Activated CD8-positive, alpha-beta memory T cell treated with anti-CD3 and anti-CD28 coated beads for 4 hours (primary cell): ENCODE measurements at places on chromosomes 6 and 20.

DNA sequence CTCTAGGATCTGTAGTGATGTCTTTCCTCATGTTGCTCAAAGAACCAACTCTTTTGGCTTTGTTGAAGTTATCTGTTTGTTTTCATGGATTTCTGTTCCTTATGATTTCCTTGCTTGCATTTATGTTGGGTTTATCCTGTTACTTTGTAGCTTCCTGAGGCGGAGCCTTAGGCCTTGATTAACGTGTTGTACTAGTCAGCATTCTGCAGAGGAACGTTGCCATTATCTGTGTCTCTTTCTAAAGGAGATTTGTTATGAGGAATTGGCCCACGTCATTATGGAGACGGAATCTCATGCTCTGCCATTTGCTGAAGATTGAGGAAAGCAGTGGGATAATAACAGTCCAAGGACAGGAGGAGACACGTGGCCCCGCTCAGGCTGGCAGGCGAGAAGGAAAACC, 29.9 kb downstream of the UCKL1 start:
- DNase-seq, result no peak

- no peak for DNase-seq
Measured at GRCh38 chr20:57394121-57395082, 3.2 kb downstream of the RBM38 start.

- DNase-seq, result no peak
Measured at GRCh38 chr20:18973529-18974173, 160.1 kb downstream of the SCP2D1 start.

- no peak for DNase-seq
Measured at GRCh38 chr6:6620766-6621425, 32.4 kb downstream of the LY86 start.

DNA sequence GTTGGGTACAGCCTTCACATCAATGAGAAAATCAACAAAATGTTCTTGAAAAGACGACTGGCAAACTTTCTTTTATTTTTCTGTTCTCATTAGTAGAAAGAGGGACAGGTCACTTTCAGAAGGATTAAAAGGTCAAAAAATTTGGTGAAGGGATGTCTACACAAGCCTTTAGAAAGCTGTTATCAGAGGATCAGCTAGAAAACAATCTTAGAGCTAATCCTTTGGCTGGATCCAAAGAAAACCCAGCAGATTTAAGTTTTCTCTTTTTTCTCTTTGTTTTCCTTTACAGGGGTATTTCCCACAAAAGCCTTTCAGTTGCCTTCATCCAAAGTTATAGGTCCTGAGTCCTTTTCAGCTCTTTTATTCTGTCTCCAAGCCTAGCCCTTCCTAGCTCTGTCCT, 57.3 kb upstream of the EDN1 start:
- no peak for DNase-seq

GRCh38 chr6:34181908-34182307, 36.0 kb upstream of the GRM4 start:
- DNase-seq, result no peak

DNA sequence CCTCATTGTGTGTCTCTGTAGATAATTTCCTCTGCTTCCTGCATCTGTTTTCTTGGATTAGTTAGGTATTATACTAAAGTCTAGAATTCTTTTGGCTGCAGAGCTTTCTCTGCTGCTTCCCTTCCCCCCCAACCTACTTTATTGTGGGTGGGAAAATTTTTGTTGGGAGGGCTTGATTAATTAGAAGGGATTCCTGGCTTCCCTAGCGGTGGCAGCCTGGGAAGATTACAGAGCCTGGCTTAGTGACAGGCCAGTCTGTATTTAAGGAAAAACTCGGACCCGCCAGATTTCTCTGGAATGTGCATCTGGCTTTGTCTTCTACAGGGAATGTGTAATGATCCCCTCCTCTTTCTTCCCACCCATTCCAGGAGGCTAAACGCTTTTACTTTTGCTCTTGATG, 31.2 kb downstream of the SLX4IP start:
- no peak for DNase-seq

- DNase-seq, result no peak
Measured at GRCh38 chr6:3061501-3061941, 6.8 kb upstream of the RIPK1 start.

GRCh38 chr6:111997853-111998208, 56.1 kb upstream of the CCN6 start:
- DNase-seq, result no peak

DNA sequence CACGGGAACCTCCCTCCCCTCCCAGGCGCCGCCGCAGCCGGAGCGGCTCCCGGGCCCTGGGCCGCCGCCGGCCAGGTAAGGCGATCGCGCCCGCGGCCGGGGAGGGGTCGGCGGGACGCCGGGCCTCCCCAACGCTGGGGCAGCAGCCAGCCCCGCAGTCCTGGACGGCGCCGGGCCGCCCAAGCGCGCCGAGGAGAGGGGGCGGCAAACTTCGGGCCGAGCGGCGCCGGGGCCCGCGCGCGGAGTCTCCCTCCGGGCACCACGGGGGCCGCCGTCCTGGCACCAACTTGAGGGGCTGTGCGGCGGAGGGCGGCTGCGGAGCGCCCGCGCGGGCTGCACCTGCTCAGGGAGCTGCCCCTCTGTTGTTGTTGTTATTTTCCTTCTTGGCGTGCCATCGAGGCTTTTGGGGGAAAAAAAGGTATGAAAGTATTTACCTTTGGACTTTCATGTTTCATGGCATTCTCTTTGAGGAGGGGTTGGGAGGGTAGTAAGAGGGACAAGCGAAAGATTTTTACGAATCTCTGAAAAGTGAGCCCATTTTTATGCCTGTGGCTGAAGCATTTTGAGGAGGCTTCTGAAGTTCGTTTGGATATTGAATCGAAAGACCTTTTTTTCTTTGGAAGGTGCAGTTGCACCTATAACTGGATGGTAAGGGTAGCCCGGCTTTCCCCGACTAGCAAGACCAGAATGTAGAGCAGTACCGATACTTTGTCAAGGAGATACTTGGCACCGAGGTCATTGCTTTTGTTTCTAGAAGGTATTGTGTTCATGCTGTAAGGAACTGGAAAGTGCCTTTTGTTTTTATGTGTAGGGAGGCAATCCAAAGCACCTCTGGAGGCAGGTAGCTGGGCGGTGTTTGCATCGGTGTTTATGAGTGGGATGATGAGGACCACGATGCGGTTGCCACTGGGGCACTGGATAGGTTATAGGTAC, at the start of gene RNF182:
TSS of gene RNF182 (plus strand) at position 4 of the 933 bp plus-strand sequence. CDS start 52,168 bp downstream, outside the sequence.
- no peak for DNase-seq

GRCh38 chr6:48229841-48230240, 118.8 kb upstream of the PTCHD4 start:
- DNase-seq, result no peak

GRCh38 chr20:36808317-36809257, 35.0 kb upstream of the DSN1 start:
- DNase-seq, result peak; percentile 27

- DNase-seq, result no peak
Measured at GRCh38 chr6:21259660-21260059, 333.9 kb upstream of the SOX4 start.

DNA sequence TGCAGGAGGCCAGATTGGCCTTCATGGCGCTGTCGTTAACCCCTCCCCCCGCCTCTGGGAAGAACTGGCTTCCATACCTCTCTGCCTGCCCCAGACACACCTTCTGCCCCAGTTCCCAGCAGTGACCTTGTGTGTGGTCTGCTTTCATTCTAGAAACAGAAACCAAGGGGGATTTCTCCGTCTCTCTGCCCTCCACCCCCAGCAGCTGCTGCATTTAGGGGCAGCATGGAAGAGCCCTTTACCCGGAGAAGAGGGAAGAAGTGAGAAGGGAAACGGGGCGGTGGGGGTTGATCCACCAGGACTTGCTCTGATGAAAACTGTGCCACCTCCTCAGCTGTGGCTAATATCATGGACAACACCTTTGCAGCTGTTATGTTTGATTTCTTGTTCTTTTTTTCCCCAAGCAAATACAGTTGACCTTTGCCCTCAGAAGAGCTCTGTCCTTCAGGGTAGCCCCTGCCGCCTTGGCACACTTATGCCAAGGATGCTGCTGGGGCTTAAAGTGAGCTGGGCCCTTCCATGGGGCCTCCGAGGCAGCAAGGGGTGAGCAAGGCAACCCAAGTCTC, 6.1 kb downstream of the GLP1R start:
- no peak for DNase-seq

DNA sequence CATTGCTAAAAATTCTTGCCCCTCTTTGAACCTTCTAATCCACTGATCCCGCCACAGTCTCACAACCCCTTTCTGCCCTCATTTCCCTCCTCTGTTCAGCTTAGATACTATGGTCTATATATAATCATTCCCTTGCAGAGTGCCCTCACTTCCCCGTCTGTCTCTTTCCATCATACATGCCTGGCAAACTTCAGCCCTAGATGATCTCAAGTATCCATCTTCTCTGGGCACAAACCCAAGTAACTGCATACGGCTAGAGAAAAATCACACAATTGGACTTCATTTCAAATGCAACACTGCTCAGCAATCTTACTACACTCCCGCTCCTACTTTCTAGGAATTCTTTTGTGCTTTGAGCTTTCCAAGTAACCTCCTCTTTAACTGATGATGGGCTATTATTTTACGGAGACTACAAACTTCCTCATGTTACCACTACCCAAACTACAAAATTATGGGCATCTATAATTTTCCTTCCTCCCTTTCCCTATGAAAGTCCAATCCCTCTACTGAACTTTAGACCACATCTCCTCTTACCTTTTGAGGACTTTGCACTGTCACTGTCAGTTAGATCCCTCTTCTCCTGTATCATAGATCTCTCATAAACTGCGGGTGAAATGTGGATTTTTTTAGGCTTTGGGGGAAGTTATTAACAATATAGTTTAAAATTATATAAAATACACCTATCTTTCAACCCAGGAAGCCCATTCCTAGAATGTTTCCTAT, 135.6 kb downstream of the BTBD9 start:
- DNase-seq, result no peak

DNA sequence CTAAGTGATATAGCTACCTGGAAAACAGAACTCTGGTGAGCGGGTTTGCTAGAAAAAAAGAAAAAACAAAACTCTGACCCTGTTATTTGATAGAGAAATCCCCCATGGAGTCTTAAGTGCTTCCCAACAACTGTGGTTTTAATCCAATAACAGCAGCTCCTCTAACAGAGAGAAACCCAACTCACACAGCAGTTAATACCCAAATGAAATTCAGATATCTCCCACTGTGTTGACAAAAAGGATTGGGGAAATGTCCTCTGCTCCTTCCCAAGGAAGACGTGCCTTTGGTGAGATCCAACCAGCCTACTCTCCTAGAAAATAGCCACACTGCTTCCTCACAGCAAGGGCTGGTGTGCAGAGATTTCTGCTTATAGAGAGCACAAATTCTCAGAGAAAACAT, 200.4 kb upstream of the FBXL4 start:
- no peak for DNase-seq

DNA sequence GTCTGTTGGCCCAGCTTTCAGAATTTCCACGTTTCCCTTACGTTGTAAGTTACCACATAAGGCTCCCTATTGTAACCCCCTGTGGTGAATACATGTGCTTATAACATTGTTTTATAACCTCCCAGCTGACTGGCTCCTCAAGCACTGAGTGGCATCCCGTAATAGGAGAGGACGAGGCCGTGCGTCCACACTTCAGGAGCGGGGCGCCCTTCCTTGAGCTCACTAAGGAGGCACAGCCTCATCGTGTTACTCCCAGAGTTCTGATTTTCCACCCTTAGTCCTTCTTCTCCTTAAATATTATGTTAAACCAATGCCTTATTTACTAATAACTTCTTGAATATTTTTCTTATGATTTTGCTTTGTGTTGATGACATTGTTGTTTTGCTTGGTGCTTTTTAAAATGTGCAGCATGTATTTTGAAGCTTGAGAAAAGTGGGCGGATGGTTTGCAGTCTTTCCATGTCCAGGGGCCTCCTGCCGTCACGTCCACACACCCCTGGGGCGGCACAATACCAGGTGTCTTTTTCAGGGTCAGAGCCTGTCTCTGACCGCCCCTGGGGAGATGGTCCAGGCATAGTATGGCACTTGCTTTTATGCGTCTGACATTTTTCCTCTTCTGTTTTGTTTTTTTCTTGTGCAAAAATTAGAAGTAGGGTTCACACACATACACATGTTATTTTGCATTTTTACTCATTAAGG, 181.8 kb downstream of the DLL1 start:
- no peak for DNase-seq

DNA sequence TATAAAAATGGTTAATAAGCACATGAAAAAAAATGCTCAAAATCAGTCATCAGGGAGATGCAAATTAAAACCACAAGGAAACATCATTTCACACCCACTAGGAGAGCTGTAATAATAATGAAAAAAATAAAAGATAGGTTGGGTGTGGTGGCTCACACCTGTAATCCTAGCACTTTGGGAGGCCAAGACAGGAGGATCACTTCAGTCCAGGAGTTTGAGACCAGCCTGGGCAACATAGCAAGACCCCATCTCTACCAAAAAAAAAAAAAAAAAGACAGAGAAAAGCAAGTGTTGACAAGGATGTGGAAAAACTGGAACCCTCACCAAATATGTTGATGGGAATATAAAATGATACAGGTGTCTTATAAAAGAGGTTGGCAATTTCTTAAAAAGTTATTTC, 3.0 kb upstream of the MYLK4 start:
- DNase-seq, result no peak

DNA sequence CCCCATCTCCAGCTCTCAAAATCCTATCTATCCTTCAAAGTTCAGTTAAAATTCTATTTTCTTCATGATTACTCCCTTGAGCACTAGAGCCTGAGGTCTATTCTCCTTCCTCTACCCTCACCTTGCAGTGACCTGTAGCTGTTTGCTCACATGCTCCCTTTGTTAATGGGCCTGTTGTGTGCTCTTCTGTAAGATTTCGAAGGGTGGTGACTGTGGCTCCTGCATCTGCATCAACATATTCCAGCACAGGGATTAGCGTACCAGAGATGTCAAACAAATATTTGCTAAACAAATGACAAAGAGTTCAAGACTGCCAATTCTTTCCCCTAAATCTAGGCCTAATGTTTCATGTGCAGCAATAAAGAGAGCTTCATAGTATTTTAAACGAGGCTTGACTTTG, 69.5 kb downstream of the ELOVL5 start:
- DNase-seq, result no peak

- DNase-seq, result no peak
Measured at GRCh38 chr6:25743868-25744267, 10.7 kb upstream of the SLC17A4 start.

DNA sequence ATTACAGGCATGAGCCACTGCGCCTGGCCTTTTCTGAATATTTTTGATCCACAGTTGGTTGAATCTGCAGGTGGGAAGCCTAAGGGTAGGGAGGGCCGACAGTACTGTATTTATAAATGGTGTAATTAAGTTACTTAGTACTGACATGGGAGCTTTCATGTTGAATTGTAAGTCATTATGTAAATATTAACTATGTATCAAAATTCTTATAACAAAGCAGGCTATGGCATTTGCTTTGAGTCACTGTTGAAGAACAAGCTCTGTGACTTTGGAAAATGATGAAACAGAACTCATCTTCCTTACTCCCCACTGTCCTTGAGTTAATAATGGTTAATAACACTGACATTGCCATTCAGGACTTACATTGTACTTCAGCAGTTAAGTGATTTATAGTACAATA, 63.0 kb upstream of the TXNDC5 start:
- no peak for DNase-seq
